ENCODE measurements at places on chromosomes 6 and 20.

DNA sequence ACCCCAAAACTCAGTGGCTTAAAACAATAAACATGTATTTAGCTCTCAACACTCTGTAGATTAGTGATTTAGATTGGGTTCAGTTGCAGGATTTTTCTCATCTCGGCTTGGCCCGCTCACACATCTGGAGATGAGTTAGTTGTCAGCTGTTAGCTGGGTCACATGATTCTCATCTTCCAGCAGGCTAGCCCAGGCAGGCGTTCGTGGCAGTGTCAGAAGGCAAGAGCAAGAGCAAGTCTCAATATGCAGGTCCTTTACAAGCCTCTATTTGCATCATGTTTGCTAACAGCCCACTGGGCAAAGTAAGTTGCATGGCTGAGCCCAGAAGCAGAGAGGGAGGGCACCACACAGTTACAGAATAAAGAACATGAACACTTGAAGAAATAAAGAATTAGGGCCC is 83.6 kb upstream of the MYLIP start:
- DNase-seq: no peak

DNA sequence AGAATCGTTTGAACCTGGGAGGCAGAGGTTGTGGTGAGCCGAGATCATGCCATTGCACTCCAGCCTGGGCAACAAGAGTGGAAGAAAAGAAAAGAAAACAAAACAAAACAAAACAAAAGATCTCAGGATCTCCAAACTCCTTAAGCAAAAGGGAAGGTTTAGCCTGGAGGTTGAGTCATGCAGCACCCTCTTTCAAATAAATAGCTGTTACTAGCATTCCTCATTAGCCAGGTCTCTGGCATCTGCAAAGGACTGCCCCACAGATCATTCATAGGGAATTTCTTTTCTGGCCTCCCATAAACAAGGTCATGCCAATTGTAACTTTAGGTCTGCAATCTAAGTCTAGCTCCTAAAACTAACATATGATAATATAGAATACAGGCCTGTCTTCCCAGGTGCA is 37.2 kb downstream of the EDN1 start:
- no peak for DNase-seq

- no peak for DNase-seq
Observed at GRCh38 chr20:5779071-5779900, 29.1 kb downstream of the SHLD1 start.

DNA sequence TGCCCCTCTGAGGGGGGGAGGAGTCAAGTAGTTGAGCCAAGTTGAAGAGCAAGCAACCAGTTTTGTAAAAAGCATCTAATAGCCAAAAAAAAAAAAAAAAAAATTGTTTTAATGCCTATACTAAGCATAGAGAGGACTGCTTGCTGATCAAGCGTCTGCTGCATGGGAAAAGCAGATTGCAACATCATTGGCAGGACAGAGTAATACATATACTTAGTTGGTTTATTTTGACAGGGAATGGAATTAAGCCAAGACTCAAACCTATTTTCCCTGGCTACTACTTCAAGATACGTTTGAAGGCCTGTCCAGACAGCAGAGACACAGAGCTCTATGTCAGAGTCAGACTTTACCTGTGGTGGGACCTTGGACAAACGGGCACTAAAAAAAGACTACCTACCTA is 120.5 kb downstream of the RTN4IP1 start:
- DNase-seq: peak; percentile 48

- DNase-seq: peak; percentile 22
Observed at GRCh38 chr20:11188843-11189603, 515.2 kb upstream of the JAG1 start.

GRCh38 chr20:48725555-48725991 is 102.2 kb downstream of the PREX1 start:
- no peak for DNase-seq

DNA sequence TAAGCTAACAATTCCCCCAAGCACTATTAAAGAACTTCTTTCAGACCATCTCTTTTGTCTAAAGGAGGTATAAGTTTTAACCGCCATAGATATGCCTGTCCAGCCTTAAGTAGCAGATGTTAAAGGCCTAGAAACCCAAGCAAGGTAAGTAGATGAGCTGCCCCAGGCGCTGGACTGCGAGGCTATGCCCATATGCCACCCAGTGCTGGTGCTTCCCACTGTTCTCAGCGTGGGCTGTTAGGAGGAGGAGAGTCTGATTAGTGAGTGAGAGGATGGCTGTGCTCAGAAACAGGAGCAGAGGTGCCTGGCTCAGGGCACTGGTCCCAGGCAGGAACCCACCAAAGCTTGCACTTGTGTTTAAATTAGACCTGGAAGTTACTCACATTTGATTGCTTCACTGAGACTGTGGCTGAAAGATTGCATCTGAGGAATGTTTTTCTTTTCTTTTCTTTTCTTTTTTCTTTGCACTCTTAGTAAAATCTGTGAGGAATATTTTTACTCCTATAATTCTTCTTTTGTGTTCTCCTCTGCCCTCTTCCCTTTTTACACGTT is 32.2 kb downstream of the PRPH2 start:
- no peak for DNase-seq

GRCh38 chr6:161373905-161374451 is 100.1 kb upstream of the AGPAT4 start:
- peak; percentile 85 for DNase-seq

DNA sequence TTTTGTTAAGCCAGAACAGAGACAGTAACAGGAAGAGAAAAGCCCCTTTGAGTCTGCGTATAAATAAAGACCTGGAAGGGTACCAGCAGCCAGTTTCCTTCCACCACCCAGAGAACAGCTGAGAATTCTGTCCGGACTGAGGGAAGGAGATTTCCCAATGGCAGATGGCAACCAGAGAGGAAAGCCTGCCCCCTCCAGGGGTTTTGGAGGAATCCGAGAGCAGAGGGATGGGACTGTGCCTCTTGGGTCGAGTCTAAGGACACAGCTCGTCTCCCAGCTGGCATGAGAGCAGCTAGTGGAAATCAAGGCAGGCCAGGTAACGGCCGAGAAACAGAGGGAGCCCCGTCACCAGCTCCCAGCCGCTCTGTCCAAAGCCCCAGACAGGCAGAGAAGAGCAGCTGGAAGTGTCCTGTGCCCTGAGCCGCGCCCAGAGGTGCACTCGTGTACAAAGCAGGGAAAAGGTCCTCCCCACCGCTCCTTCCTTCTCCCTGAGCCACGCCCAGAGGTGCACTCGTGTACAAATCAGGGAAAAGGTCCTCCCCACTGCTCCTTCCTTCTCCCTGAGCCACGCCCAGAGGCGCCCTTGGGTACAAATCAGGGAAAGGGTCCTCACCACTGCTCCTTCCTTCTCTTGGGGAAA is 134.0 kb upstream of the SNX9 start:
- no peak for DNase-seq

DNA sequence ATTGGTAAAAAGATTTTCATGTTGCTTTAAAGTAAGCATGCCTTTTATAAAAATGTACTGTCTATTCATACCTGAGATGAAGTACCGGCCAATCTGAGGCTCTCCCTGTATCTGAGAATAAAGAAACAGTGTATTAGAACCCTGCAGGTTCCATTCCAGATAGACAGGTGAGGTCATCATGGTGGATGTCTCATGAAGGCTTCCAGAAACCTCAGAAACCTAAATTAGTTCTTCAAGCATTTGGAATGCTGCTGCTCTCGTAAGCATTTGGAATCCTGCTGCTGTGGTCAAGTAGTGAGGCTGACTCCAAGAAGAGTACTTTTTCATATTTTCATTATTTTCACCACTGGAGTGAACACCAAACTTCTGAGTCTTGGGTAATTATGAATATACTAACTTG is 642.3 kb downstream of the MAFB start:
- DNase-seq: no peak

GRCh38 chr6:149031201-149031858 is 284.5 kb downstream of the UST start:
- no peak for DNase-seq

GRCh38 chr6:152241013-152241766 is 396.0 kb downstream of the SYNE1 start:
- DNase-seq: no peak

DNA sequence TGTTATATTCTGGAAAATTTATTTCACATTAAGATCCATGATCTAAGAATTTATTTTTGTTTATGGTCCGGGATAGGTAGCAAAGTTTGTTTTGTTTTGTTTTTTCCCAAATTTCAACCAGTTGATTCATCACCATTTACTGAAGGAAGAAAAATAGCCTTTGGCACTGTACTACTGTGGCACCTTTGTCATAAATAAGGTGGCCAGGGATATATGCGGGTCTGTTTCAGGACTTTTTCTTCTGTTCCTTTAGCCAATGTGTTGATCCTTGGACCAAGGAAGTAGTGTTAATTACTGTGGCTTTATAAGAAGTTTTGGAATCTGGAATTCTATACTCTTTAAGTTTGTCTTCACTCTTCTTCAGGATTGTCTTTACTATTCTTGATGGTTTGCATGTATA is 171.7 kb downstream of the FAXC start:
- DNase-seq: no peak

DNA sequence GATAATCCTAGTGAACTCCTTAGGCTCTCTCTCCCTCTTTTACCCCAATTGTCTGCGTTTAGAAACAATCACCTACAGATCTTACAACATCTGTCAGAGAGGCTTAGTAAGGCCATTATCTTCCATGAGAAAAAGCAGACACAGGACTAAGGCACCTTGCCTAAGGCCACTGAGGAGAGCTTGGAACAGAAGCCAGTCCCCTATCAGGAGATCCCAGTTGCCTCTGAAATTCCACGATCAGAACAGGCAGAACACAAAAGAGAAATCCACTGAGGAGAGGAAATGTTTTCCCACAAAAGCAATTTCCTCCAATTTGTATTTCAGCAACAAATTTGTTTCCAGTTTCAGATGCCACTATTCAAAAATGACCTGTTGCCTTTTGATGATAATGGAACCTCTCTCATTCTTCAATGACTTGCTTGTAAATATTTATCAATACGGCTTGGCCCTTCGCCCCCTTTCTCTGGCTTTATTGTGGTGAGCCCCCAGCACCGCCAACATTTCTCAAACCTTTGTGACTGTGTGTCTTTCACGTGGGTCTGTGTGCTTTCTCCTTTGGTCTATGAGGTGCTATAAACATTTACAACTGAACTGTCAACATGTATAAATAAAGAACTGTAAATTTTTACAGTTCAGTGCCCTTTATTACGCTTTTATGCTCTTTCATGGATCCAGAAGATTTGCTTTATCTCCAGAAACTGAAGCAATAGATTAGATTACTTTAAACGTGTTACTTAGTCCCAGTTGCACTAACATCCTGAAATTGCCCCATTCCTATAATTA is 187.8 kb upstream of the PHACTR1 start:
- no peak for DNase-seq

GRCh38 chr6:148382861-148383260 is 40.2 kb downstream of the SASH1 start:
- DNase-seq: no peak

DNA sequence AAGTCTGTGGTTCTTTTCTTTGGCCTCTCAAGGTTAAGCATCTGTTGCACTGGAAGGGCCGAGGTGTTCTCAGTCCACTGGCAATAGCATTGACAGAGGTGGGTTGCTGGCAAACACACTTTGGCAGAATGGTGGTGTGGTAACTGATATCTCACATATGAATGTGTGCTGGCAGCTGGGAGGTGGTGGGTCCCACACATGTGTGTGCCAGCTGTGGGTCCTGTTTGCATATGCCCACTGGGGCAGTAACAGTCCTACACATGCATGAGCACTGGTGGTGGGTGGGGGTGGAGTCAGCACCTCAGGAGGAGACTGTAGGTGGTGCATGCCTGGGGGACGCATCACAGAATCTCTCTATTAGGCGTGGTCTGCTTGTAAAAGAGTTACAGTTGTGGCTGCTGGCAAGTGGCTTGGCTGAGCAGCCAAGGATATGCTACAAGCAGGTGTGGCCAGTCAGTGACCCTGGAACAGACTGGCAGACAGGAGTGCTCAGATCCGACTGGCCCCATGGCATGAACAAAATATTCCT is 934.3 kb downstream of the GRIK2 start:
- no peak for DNase-seq

DNA sequence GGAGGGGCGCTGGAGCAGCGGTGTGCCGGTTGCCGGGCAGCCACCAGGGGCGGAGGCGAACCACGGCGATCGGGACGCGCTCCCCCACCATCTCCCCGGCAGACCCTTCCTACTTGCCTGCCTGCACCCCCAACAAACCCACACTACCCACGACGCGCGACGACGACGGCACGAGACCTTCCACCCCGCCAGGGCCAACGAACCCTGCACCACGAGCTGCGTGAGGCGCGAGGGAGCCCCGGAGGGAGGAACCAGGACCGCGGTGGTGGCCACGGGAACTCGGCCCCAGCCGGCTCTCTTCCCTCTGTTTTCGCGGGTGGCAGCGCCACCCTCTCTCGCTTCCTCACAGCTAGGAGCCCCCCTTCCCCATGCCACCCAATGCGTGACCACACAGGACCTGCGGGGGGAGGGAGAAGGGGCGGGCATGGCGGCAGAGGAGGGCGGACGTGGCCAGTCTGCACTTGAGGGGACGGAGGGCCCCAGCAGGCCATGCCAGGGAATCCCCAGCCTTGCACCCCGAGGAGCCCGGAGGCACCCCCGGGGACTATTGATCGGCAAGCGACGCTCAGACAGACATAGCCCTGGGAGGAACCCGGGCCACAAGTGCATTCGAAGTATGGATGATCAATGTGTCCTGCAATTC is 1516.4 kb upstream of the DEFB115 start:
- DNase-seq: no peak

DNA sequence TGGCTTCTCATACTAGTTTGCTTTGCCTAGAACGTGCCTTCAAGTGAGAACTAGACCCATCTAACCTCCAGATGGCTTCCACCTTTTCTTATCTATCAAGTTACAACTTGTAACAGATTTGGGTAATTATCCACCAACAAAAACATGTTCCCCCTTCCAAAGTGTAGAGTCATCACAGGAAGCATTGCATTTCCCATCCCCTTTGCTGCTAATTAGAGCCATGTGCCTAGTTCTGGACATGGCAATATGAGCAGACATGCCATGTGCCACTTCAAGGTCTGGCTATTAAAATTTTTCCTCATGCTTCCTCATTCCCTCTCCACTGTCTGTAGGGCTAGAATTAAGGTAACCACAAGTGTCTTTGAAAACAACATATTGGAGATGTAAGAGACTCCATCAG is 814.4 kb downstream of the TENT5A start:
- DNase-seq: no peak

- DNase-seq: peak; percentile 71
Observed at GRCh38 chr6:336159-337114, 44.1 kb downstream of the DUSP22 start.

- DNase-seq: no peak
Observed at GRCh38 chr6:84137989-84138575, 89.4 kb downstream of the CEP162 start.

- no peak for DNase-seq
Observed at GRCh38 chr6:119237177-119237715, 112.3 kb downstream of the MAN1A1 start.

- peak; percentile 74 for DNase-seq
Observed at GRCh38 chr6:16725145-16725864, 36.0 kb downstream of the ATXN1 start.

Measured in suppressor macrophage treated with lipopolysaccharide for 4 hours (primary cell).